ENCODE measurements at places on chromosomes 13 and 19.

DNA sequence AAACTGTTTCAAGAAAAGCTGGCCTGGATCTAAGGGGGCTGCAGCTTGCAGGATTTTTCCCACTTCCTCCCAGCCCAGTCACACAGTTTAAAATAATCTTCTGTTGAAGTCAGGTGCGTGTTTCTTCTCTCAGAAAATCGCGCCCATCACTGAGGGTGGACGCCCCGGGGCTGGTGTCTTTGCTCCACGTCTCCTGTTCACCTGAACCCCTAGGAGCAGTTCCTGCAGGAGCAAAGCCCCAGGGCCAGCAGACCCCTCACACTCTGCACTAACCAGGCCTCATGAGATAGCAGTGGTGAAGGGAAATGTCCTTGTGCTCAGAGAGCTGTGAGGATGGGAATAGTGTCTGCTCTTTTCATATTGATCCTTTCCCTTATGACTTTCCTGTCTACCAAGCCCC is 920 bp upstream of the SIGLEC7 start:
- no peak for DNase-seq

- no peak for DNase-seq
Measured at GRCh38 chr19:49441210-49441959, at the start of gene SLC17A7. SLC17A7 (minus strand) TSS chr19:49441527; CDS start chr19:49441379, 148 bp downstream.

- no peak for DNase-seq
Measured at GRCh38 chr19:15123031-15123890, 16.1 kb downstream of the SYDE1 start.

- no peak for DNase-seq
Measured at GRCh38 chr19:39516270-39516669, 1.3 kb downstream of the SELENOV start.

GRCh38 chr19:2427429-2428320 is at the start of gene TIMM13:
TIMM13 (minus strand) TSS chr19:2427586; CDS start chr19:2427533, 53 bp downstream.
- DNase-seq, result peak; percentile 95

DNA sequence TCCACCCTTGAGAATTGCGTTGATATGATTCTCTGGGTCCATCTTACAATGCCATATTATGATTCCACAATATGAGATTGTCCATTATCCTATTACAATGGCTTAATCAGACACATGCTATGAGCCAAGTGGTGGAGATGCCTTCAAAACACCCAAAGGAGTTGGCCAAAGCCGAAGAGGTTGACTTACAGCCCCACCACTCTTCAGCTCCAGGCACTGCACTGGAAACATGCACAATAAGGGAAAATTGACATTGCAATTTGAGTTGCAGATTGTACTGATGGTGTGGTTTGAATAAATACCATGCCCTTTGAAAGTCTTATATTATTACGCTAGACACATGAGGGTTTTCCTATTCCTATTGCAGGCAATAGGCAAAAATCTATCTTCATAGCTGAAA is 75.4 kb upstream of the TNFSF11 start:
- DNase-seq, result no peak

GRCh38 chr19:48543121-48543710 is 8.8 kb upstream of the SULT2B1 start:
- no peak for DNase-seq

- no peak for DNase-seq
Measured at GRCh38 chr19:10001899-10002298, 8.4 kb downstream of the COL5A3 start.

DNA sequence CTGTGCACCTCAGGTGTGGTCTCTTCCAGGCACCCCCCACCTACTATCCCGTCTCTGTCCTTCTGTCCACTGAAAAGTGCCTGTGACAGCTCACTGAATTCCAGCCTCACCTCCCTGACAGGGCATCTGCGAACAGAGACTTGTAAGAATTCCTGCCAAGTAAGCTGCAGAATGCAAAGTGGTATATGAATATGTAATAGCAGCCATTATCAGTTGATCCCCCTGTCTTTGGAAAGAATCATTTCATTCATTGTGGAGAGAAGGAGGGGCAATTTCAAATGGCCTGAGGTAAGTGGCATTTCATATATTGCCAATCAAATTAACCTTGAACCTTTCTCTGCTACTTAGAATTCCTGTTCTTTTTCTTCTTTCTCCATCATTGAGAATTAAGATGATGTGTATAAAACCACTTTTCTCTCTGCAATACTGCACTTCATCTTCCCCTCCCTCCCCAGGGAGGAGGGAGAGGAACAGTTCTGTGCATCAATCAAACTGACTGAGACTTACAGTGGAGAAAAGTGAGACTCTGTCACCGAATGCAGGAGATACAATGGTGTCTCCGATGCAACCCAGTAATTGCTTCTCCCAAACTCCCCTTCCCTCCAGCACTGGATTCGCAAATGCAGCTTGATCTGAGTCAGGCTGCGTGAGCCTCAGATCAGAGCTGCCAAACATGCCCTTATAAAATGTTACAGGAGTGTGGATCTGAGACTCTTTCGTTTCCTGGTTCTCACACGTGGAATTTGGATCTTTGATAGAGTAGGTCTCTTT is 91.7 kb downstream of the SLC10A2 start:
- no peak for DNase-seq

GRCh38 chr19:5470264-5470671 is 15.1 kb downstream of the ZNRF4 start:
- no peak for DNase-seq

DNA sequence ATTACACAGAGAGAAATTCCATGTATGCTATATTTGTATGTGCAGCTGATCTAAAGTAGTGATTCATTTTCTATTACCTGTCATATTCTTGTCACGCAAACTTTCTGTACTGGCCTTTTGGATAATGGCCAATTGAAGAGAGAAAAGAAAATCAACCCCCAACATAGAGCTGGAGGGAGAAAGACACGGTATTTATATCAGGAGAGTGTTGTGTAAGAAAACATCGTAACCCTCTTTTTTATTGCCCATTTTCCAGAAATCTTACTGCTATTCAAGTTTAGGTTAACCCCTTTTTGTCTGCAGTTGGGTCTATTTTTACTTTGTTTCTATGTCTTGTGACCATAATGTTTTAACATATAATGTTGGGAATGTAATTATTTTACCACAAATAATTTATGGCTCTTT is 27.9 kb downstream of the DGKH start:
- no peak for DNase-seq

DNA sequence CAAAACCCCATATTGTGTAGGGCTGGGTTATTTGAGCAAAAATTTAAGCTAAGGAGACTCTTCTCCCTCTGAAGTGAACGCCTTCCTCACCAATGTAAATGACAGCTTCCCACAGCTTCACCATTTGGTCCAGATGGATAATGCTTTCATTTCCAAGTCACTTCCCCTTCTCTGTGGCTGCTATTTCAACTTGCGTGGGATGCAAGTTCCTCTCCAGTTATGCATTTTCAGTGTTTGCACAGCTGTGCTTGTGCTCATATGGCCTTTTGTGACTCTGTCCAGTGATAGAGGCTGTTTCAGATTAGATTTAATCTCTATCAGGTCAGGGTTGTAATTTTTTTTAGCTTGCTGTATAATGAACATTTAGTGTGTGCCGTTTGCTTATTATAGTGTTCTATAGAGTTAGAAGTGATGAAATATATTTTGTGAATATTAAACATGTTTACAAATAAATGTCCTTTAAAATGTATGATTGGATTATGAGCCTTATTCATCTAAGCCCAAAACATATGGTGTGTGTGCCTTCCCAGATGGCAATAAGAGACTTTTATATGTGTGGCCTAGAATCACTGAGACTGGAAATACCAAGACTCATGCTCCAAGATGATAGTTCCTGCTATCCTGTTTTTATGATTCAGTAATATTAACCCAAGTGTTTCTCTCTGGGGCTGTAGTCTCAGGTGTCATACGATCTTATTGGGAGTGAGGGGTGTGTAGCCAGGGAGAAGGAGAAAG is 86.6 kb downstream of the TNFRSF19 start:
- no peak for DNase-seq

GRCh38 chr19:2715470-2716274 is 5.5 kb downstream of the DIRAS1 start:
- no peak for DNase-seq

GRCh38 chr13:113129480-113129879 is 6.9 kb downstream of the F10 start:
- DNase-seq, result no peak

- DNase-seq, result no peak
Measured at GRCh38 chr19:7997809-7998480, 7.5 kb downstream of the ELAVL1 start.

- DNase-seq, result no peak
Measured at GRCh38 chr13:22837980-22838647, 342.7 kb upstream of the SGCG start.
